ENCODE measurements at places on chromosomes 16 and 17.

GRCh38 chr17:61412143-61412859, 12.7 kb downstream of the TBX2 start:
- peak; percentile 54 for DNase-seq

DNA sequence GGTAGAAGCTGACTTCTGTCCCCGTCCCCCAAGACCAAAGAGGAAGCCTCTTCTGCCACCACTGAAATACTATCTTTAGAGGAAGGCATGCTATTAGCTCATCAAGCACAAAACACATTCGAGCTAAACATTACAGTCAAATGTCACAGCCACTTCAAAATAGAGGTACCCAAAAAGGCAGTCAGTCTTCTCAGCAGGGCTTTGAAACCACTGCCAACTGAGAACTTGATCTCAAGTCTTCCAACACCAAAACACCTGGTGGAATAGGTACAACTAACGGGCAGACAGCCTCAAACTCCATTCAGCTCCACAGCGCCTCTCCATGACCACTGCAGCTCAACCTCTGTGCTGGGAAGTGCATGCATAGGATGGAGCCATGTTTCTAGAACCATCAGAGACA, 36.0 kb downstream of the ZFHX3 start:
- DNase-seq = no peak

DNA sequence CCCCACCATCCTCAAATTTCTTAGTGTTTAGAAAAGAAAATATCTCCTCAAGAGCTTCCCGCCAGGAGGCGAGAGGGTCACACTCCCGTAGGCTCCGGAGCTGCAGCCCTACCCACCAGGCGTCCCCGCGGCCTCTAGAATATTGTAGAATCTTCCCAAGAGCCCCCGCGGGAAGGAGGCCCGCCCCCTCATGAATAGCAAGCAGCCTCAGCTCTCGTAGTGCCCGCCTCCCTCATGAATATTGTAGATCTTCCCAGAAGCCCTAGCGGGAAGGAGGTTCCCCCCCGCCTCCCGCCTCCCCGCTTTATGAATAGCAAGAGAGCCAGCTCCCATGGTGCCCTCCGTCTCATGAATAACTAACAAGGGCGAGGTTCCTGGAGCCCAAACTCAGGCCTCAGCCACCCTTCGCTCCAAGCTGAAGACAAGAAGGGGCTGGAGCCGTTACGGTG, at the start of gene FBXO47:
Gene FBXO47, minus strand, starts transcription at position 114 of the 449 bp plus-strand sequence. CDS start 4,378 bp downstream, outside the sequence.
- DNase-seq = peak; percentile 90

DNA sequence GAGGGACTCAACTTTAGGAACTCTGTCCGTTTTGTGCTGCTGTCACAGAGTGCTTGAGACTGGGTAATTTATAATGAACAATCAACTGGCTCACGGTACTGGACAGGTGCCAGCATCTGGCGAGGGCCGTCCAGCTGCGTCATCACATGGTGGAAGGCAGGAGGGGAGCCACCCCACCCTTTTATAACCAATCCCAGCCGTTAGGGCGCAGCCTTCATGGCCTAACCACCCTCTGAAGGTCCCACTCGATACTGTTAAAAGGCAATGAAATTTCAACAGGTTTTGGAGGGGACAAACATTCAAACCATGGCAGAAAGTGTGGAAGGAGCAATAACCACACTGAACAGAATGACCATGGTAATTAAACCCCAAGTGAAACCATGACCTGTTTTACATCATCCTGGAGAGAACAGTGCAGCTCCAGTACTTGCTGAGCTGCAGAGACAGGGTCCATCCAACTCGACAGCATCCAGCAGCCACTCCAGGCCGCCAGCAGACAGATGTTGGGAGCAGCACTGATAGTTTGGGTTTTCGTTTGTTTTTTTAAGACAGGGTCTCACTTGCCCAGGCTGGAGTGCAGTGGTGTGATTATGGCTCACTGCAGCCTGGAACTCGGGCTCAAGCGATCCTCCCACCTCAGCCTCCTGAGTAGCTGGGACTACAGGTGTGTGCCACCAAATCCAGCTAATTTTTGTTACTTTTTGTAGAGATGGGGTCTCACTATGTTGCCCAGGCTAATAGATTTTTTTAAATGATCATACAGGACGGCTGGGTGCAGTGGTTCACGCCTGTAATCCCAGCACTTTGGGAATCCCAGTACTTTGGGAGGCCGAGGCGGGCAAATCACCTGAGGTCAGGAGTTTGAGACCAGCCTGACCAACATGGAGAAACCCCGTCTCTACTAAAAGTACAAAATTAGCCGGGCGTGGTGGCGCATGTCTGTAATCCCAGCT, 11.0 kb downstream of the CHMP6 start:
- no peak for DNase-seq

DNA sequence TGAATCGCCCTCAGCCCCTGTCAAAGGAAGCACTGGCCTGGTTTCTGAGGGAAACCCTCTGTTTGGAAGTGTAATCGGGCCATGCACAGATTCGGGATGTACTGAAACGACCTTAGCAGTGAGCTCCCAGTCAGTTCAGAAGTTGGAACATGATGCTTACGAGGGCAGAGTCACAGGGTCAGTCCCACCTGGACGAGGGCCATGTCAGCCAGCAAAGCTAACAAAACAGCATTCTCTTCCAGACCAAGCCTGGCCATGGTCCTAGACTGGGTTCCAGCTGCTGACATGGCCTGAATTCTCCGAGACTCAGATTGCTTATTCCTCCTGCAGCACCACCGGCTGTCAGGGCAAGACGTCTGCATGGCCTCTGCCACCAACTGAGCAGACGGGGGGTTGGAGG, 192.2 kb upstream of the WSCD1 start:
- no peak for DNase-seq

GRCh38 chr16:19005561-19006445, 22.1 kb downstream of the TMC7 start:
- peak; percentile 19 for DNase-seq

DNA sequence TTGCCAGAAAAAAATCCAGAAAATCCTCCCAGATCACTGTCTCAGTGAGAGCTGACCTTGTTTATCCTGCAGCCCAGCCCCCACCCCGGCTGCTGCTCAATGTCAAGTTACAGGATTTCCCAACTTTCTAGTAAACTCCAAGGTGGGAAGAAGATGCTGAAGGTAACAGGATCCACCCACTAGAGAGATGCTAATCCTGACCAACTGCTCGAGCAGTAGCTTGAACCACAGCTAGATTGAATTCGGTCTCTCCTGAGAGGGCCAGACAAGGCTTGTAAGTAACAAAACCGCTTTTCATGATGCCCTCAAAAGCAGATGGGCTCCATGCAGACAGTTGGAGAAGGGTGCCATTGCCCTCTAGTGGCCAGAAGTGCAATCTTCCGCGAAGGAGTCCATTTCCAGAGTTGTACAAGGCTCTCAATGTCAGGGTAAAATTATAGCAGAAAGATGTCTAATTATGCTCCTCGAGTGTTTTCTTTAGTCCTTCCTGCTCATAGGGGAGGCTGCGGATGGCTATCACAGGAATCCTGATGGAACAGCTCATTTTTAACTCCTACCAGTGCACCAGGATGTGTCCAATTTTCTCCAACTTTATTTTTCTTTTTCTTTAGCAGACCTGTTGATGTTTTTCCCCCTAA, 3.9 kb downstream of the CDH11 start:
- DNase-seq = peak; percentile 89

GRCh38 chr17:4272213-4272971, 8.6 kb upstream of the ANKFY1 start:
- no peak for DNase-seq

GRCh38 chr17:51152766-51153209, 571 bp upstream of the NME1 start:
- no peak for DNase-seq

DNA sequence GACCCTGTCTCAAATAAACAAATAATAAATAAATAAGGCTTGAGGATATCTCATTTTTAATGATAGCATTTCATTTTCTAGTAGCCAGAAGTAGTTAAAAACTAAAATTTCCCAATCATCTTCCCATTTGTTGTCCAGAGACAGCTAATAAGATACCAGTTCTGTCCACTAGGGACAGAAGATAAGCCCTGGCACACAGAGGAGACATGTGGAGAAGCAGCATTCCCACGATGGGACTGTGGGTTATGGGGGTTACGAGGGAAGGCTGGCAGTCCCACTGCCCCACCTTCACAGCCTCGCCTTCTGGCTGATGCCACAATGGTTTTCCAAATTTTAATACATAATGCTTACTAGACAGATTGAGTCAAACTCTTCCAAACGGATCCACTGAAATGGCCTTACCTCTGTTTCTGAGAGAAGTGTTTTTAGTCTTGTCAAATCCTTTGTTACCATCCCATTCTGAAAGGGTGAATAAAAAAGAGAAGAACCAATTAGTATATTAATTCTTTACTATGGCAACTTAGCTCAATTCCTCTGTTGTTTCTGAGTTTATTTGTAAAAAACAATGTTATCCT, 44.2 kb downstream of the HELZ start:
- DNase-seq = no peak

DNA sequence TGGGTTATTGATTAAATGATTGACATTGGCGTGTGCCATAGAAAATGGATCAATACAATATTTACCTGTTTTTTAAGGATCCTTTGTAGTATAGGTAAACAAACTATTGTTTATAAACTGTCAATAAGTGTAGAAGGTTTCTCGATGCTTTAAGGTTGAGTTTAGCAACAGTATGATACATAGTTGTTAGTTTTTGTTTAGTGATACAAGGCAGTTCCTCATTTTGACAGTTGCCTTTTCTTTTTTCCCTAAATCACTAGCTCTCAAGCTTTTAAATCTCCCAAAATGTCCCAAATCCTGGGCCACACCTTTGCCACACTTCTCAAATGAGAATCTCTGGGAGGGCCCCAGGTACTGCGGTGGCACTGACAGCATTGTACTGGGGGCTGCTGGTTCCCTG, 57.3 kb downstream of the EPN2 start:
- DNase-seq = no peak

GRCh38 chr16:74107795-74108610, 188.6 kb upstream of the PSMD7 start:
- DNase-seq = peak; percentile 11

DNA sequence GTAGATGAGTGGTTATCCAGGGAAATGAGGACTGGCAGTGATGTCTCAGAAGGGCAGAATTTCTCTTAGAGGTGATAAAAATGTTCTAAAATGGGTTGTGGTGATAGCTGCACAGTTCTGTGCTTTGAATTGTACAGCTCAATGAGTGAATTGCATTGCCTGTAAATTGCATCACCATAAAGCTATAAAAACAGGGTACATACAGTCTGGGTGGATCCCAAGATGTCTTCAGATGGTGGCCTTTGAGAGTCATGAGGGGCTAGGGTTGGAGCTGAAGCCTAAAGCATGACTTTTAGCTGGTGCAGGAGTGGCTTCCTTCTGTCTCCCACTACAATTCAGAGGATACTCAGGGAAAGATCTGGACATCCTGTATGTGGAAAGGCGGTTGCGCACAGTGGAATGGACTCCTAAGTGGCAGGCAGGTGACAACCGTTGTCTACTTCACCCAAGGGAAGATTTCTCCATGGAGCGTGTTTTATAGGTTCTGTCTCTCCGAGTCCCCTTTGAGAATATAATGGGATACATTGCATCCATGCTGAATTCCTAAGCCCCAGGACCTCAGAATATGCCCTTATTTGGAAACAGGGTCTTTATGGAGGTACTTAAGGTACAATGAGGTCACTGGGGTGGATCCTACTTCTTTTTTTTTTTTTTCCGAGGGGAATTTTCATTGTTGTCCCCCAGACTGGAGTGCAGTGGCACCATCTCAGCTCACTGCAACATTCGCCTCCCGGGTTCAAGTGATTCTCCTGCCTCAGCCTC, 1.6 kb upstream of the IL32 start:
- no peak for DNase-seq

GRCh38 chr16:14369734-14370598, 260.1 kb downstream of the PARN start:
- no peak for DNase-seq

GRCh38 chr17:148757-149156, 11.4 kb downstream of the SCGB1C2 start:
- DNase-seq = no peak

DNA sequence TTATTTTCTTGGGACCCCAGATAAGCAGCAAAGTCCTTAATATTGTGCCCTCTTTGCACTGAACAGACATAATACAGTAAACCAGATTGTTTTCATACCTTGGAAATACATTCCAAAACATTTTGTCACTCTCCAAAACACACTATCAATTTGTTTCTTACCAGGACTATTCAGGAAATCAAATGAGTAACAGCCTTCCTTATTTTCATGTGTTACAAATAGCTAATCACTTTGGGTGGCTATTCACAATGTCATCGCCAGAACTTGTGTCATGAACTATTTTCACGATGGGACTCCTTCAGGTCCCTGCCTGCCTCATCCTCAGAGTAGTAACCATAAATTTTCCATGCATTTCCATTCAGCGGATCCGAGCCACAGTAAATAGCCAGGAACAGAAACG, 104.5 kb downstream of the MAP2K6 start:
- DNase-seq = no peak

DNA sequence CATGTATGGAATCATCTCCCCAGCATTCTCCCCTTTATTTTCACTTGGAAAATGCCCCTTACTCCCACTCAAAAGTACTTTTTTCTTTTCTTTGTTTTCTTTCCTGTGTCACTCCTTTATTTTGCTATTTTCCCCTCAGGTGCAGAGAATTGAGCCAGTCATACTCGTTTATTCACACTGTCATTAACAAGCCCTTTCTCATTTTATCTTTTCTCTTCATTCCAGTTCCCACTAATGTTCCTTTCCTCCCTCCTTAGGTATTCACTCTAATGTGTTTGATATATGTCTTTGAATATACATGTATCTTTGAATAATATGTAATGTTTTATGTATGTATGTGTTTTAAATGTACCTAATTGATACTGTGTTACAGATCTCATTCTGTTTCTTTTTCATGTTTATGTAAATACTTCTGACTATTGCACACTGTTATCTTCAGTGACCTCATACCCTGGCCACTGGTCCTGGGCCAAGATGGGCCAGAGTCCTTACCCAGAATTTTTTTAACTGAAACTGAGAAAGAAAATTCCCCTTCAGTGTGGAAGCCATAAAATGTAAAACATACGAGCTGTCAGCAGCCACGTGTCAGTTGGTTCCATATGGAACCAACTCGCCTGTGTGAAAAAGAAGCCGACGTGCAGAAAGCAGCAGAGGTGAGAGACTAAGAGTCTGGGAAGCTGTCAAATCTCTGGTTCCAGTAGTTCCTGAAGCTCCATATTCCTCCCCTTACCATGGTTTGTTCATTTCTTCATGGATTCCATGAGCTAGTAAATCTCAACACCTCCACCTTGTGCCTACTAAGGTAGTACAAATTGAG, 5.8 kb downstream of the SRR start:
- DNase-seq = no peak

- no peak for DNase-seq
Observed at GRCh38 chr17:81939881-81940385, 2.8 kb upstream of the PYCR1 start.

GRCh38 chr16:86673956-86674453, 95.7 kb downstream of the FOXL1 start:
- DNase-seq = no peak
